Left lobe of liver (tissue), 2 donors: ENCODE measurements at places on chromosomes 1 and 21. TPM values are rescaled to one million over a fixed set of nuclear protein-coding genes. Genes with fewer than 3 reads are reported as not detected.

IGSF21 gene
- total RNA-seq, result 0.81 TPM

TMPRSS15 gene
- total RNA-seq, result not detected

SERINC2 gene
- total RNA-seq, result 69.1 TPM

VHLL gene
- not detected for total RNA-seq

FMO3 gene
- 360 TPM for total RNA-seq

CD247 gene
- 0.65 TPM for total RNA-seq

GBP5 gene
- total RNA-seq, result 0.68 TPM

LEMD1 gene
- not detected for total RNA-seq

GFI1 gene
- total RNA-seq, result 0.38 TPM

GRIK3 gene
- 0.03 TPM for total RNA-seq

GPBP1L1 gene
- total RNA-seq, result 76.2 TPM

ARID4B gene
- total RNA-seq, result 10.9 TPM

SV2A gene
- total RNA-seq, result 0.45 TPM
